ENCODE measurements at places on chromosomes 6 and 20.

- no peak for DNase-seq
Observed at GRCh38 chr6:3432416-3432815, 24.4 kb downstream of the SLC22A23 start.

DNA sequence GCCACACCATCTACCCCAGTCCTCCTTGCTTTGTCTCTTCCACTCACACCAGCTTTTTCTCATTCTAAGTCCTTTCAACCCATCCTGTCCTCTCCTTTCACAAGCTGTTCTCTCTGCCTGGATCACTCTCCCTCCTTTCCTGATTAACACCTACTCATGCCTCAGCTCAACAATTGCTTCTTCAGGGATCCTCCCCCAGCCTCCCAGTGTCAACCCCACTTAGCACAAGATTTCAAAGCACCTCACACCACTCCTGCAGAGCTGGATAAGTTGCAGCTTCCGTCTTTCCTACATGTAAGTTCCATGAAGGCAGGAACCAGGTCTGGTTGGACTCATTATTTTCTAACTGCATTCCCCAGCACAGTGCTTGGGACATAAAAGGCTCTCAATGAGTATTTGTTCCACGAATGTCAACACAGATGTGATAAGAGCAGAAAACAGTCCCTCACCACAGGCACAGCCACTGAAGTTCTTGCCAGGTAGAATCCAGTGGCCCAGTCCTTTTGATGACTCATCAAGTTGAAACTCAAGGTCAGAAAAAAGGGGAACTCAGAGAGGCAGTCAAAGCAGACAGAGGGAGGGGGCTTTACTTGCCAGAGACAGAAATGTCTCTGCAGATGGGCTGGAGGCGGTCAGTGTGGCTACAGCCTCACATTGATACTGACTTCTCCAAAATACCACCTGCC is 193.4 kb upstream of the PRDM1 start:
- no peak for DNase-seq

DNA sequence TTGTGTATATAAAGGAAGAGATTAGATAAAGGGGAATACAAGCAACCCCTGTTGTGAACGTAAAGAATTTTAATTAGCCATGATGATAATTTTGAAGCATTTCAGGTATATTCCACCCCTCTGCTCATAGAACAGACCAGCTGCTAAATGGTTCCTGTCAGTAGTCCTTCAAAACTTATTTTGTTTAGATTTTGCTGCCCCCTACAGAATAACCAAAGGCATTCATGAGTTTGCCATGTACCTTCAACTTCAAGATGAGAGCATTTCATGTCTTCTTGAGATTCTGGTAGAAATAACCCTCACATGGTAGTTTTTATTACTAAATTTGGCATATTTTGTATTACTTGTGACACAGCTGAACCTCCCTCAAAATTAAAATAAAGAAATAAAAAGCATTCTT is 1586.7 kb downstream of the HACE1 start:
- DNase-seq = no peak

DNA sequence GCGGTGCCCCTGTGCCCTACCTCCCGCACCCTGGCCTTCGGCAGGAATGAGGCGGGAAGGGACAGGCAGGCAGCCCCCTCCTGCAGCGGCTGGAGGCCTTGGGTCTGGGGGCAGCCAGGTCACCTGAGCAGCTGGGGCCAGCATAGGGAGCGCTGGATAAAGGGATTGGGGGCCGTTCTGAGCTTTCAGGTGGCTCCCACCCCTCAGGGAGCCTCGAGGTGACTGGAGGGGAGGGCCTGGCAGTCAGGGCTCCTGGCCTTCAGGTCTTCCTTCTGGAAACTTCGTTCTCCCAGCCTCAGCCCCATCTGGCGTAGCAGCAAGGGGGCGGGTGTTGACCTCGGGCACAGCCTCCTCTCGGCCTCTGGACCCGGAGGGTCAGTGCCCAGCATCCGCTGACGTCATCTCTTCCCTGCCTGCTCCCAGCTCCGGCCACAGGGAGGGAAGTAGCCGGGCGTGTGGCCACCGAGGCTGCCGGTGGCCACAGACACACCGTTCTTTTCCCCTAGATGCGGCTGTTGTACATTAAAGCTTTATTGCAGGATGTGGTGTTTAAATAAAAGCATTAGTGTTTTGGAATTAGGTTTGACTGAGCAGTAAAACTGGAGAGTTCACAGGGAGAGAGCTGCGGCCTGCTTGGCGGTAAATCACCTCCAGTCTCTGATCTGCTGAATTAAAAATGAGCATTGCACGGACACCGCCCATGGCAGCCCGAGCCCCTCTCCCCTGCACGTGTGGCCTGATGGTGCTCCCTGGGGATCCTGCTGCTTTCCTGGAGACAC is 80.0 kb upstream of the GATA5 start:
- no peak for DNase-seq

- DNase-seq = no peak
Observed at GRCh38 chr6:35341557-35341956, 801 bp upstream of the PPARD start.

GRCh38 chr6:148878683-148879082 is 131.9 kb downstream of the UST start:
- no peak for DNase-seq

GRCh38 chr6:162649271-162649670 is 78.3 kb downstream of the PRKN start:
- no peak for DNase-seq

DNA sequence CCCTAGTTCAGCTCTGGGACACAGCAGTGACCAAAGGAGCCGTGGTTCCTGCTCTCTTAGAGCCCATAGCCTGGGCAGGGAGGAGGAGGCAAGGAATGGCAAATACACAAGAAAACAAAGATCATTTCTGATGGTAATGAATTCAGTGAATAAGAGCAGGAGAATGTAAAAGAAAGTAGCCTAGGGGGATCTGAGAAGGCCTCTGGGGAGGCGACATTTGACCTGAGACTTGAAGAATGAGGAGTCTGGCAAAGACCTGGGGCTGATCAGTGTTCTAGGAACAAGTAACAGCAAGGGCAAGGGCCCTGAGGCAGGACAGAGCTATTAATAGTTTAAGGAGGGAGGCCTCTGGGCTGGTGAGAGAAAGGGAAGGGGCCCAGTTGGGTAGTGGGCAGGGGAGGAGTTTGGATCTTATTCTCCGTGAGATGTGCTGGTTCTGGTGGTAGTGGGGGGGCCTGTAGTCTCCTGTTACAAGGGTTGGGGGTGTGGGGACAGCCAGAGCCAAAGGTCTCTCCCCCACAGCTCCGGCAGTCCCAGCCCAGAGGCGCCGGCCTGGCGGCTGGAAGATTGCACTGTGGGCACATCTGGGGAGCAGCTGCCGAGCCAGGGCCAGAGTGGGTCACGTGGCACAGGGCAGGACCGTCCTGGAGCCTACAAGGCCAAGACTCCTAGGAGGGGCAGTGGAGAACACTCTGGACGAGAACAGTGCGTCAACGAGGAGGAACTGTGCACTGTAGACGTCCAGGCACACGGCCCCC is 9.3 kb upstream of the ID1 start:
- DNase-seq = no peak

DNA sequence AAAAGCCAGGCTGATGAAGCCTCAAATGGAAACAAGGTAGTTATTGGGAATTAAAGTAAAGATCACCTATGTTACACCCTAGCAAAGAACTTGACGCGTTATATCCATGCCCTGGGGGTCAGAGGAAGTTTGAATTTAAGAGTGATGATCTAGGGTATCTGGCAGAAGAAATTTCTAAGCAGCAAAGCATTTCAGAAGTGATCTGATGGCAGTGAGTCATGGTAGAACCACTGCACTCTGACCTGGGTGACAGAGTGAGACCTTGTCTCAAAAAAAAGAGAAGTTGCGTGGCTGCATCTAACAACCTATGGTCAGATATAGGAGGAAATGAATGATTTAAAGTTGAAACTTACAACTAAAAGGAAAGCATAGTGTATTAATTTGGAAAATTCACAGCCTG is 45.2 kb downstream of the SCP2D1 start:
- DNase-seq = no peak

DNA sequence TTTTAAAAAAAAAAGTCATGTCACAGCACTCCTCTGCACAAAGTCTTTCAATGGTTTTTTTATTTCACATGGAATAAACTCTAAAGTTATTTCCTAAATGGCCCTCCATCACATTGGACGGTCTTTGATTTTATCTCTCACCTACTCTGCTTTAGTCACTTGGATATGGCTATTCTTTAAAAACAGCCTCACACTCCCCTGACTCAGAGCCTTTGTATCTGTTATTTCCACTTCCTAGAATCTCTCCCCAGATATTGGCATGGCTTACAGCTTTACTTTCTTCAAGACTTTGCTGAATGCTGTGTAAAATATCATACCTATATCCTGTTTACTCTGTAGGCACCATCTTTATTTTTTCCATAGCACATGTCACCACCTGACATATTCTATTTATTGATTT is 194.7 kb upstream of the MCHR2 start:
- DNase-seq = no peak

DNA sequence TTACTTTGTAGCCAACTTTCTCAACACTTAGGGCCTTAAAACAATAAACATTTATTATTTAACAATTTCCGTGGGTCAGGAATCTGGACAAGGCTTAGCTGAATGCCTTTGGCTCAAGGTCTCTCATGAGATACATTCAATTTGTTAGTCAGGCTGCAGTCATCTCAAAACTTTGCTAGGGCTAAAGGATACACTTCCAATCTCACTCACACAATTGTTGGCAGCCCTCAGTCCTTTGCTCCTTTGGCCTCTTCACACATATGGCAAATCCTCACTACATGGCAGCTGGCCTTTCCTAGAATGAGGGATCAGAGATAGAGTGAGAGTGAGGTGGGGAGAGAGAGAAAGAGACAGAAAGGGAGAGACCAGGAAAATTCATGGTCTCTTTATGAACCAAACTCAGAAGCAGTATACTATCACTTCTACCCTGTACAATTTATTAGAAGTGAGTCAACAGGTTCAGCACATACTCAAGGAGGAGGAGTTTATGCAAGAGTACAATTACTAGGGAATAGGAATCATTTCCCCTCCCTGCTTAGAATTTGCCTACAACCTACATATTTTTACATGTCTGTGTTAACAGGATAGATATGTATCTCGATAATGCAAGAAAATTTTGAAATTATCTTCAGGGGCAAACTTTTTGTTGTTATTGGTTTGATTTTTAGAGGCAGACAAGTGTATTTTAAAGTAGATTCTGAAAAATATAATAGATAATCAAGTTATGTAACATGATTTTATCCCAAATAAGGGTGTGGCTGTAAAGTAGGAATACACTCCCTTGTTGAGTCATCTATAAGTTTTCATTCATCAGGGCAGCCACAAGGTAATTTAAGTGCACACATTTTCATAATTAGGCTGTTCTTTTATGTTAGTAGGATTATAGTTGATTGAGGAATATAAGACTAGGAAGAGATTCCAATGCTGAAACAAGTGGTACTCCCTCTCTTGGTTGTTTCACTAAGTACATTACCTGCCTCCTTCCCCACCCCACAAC is 85.9 kb upstream of the HMGCLL1 start:
- no peak for DNase-seq
